ENCODE measurements at places on chromosomes 7 and 10. TPM values are rescaled to one million over a fixed set of nuclear protein-coding genes. Genes with fewer than 3 reads are reported as not detected.

Gene ALOX5
- polyA plus RNA-seq: 1.9 TPM

Gene PRKG1
- polyA plus RNA-seq: not detected

Gene ZNF467
- polyA plus RNA-seq: 2.3 TPM

Gene PLA2G12B
- polyA plus RNA-seq: not detected

Gene HILPDA
- polyA plus RNA-seq: 6.5 TPM

Gene SPAM1
- not detected for polyA plus RNA-seq

Gene IFIT1B
- not detected for polyA plus RNA-seq

Gene TACR2
- polyA plus RNA-seq: 0.96 TPM

Gene SLC13A1
- polyA plus RNA-seq: not detected

Gene AKR1C4
- polyA plus RNA-seq: not detected

Gene FASTK
- 51.2 TPM for polyA plus RNA-seq

Gene RFC2
- 79.5 TPM for polyA plus RNA-seq

Gene LRRC61
- 19.4 TPM for polyA plus RNA-seq

Gene BBIP1
- 18.3 TPM for polyA plus RNA-seq

Gene ACTL6B
- not detected for polyA plus RNA-seq

Gene NUPR2
- polyA plus RNA-seq: not detected

Gene TSPAN13
- 4.7 TPM for polyA plus RNA-seq

Gene DOCK1
- polyA plus RNA-seq: 0.37 TPM

Gene WDR86
- 0.75 TPM for polyA plus RNA-seq

Gene HYAL4
- polyA plus RNA-seq: not detected

Gene COX19
- polyA plus RNA-seq: 24.0 TPM

Gene TAF6
- polyA plus RNA-seq: 15.3 TPM

Gene SH2D4B
- not detected for polyA plus RNA-seq

Data from immature natural killer cell (primary cell).